Activated CD8-positive, alpha-beta memory T cell treated with anti-CD3 and anti-CD28 coated beads, Interleukin-2, amount 10 ng/mL, durations not matched to agents 7 days and 5 days (primary cell): ENCODE measurements at places on chromosomes 6 and 20.

DNA sequence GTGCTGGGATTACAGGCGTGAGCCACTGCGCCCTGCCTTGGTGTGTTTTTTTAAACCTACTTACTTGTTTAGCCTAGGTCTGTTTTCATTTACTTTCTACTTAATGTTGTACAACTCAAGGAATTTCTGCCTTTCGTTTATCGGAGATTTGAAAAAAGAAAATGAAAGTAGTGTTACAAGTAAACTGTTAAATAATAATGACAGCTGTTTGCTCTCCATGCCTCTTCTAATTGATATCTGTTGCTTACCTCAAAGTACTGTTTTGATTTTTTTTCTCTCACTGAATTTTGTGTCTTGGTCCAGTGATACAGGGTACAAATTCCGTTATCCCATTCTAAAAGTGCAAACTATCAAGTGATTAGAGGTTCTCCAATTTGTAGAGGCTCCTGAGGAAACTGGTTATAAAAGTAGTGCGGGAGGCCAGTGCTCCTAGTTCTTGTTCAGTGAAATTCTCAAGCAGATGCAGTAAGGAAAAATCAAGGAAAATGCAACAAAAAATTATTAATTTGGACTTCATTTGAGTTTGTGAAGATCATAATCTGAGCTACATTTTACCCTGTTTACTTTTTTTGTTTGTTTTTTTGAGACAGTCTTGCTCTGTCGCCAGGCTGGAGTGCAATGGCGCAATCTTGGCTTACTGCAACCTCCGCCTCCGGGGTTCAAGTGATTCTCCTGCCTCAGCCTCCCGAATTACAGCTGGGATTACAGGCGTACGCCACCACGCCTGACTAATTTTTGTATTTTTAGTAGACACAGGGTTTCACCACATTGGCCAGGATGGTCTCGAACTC is 2.2 kb downstream of the UBR2 start:
- no peak for DNase-seq

DNA sequence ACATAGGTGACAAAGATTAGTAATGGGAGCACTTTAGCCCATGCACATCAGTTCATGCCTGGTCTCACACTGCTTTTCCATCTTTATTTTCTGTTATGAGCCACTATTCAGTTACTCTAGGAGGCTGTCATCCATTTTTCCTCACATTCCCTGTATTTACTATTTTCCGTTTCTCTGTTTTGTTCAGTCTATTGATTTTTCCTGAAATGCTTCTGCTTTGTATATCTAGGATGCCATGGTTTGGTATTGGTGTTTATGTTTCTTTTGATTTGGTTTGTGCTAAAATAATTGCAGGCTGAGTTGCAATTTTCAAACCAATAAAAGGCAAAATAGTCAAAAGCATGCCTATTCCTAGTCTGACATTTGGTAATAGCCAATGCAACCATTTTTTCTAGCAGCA is 28.9 kb upstream of the ZNF292 start:
- DNase-seq = no peak

DNA sequence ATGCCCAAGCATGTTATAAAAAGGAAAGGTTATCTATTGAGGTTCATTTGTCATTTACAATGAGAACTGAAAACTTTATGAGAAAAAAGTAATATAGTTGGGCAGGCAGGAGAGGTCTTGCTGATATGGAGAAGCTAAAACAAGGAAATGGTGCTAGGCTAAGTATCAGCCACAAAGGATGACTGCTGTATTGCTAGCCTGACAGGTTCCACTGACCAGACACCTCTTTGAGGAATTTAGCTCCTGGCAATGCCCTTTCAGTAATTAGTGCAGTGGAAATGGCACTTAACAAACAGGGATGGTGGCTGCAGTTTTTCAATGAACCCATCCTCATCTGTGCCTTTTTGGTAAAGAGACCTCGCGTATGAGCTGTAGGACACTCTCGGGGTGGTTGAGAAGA is 284.4 kb downstream of the ZFAND3 start:
- DNase-seq = no peak

DNA sequence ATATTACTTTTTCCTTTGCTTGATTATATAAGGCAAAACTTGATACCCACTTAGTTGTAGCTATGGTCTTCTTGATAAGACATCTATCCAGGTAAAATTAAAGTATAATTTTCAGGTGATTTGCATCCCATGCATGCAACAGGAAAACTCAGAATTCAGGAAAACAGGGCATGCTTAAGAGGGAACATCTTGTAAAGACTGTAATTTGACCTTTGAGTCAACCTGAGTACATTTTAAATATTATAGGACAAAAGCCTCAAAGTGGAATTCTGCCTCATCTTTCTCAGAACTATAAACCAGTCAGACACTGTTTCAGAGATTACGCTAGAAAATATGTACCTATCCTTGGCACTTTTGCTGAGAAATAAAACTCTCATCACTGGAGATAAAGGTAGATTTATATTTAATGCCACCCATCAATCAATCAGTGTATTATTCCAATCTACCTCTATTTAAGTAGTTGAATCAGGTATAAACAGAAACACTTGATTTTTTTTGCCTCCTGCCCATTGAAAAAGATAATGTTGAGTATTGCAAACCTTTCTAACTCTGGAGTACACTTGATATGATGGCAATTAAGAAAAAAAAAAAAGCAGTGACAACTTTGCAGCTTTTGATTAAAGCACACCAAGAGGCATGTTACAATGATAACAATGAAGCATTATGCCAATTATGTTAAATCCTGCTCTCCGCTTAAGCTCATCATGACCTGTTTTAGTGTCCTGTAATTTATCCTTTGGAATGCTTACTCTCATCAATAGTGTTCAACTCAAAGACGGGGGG is 2.8 kb downstream of the CITED2 start:
- DNase-seq = no peak

GRCh38 chr6:131061041-131061750 is 1.8 kb downstream of the EPB41L2 start:
- no peak for DNase-seq

DNA sequence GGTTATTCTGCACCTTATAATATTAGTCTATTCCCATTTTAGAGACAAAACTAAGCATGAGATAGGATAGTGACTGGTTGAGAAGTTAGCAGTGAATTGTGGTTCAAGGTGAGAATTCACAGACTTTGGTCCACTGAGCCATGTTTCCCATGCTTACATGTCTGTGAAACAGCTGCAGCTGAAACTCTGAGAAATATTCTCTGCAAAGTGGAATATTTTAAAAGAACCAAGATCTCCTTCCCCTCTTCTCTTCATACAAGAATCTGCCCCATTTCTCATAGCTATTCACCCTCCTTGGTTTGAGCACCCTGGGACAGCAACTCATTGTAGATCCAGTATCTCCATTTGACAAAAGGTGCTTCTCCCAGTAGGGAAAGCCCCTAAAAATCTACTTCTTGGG is 70.2 kb upstream of the TMEM170B start:
- no peak for DNase-seq

DNA sequence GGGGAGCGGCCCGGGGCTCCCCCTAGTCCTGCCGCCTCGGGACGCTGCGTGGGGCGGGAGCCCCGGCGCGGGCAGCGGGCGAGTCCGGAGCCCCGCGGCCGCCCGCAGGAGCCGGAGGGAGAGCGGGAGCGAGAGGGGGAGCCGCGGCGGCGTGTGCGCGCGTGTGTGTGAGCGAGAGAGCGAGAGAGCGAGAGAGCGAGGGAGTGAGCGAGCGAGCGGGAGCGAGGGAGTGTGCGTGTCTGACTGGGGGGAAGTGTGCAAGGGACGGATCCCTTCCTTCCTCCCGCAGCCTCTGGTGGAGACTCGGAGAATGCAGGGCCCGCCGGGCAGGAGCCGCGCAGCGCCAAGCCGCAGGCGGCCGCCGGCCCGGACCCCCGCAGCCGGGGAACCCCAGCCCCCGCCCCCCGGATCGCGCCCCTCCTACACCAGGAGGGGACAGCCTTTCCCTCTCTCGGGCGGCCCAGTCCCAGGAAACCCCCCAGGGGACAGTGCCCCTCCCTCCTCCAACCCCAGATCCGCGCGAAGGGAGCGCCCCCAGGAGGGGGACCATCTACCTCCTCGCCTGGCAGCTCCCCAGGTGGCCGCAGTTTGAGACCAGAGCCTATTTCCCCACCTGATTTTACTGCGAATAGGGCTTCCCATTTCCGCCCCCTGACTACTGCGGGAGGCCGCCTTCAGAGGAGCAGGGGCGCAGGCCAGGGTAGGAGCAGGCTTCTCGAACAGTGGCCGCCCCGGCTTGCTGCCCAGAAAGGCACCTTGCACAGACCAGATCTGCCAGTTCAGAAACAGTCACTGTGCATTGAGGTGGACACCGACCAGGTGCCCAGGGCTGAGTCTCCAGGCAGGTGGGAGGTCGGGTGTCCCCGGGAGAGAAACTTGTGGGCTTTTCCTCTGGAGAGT is at the start of gene CDH22:
CDH22 (minus strand) TSS at position 241 of the 900 bp plus-strand sequence. CDS start 57,204 bp downstream, outside the sequence.
- peak; percentile 46 for DNase-seq

DNA sequence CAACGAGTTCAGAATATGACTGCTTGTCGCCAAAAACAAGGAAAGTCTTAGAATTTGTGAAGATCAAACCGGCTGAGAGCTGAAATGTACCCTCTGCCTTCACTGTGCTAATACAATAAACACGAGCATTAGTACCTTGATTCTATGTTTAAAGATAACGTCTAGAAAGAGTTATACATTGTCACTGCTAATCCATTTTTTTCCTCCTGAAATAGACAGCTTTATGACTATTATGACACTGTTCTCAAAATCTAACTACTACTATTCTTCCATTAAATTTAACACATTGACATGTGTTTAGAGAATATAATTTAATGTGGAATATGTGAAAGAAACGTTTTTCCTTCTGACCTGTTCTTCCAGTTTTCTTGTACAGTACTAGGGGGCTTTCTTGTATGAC is 204.8 kb downstream of the UST start:
- no peak for DNase-seq

DNA sequence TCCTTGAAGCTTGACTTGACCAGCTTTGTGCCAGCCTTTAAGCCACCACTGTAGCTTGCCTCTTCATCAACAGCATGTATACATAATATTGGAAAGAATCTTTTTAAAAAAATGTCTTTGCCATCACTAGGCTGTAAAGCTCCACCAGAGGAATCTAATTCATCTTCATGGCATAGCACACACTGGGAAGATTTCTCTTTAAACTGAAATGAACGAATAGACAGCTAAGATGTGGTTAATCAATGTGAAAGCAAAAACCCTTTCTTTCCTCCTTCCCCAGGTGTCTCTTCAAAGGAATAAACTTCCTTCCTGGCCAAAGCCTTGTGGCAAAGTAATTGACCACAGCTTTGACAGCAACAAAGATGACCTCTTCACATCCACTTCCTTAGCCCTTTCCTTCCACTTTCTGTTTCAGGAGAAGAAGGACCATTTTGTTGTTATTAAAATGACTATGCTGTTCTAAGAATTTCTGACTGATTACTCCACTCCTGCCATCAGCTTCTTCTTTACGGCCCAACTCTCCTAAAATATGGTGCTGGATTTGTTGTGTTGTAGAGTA is 428.7 kb upstream of the SOX4 start:
- DNase-seq = peak; percentile 51

DNA sequence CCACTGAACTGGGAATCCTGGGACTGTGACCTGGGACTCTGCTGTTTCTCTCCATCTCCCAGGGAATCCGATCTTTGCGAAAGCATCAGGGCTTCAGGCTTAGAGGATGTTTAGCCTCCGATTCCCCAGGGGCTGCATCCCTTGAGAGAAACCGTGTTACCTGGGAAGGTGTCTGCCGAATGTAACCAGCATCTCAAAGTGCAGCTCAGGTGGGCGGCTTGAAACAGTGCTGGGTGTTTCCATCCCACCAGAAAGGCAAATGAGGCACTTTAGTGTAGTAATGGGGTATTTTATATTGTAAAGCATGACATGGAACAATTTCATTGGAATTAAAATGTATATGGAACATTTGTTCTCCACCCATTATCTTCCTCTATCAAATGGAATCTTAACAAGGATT is 15.2 kb downstream of the CDH4 start:
- no peak for DNase-seq
